ENCODE measurements at places on chromosomes 6 and 20. TPM values are rescaled to one million over a fixed set of nuclear protein-coding genes. Genes with fewer than 3 reads are reported as not detected.

The C6orf47 gene
- total RNA-seq, result 36.3 TPM

The EEF1A1 gene
- total RNA-seq, result 6,801 TPM

The GNRH2 gene
- total RNA-seq, result not detected

The SAMD5 gene
- 8.1 TPM for total RNA-seq

The CCDC170 gene
- 1.7 TPM for total RNA-seq

The TBX18 gene
- total RNA-seq, result 0.78 TPM

The IL20RA gene
- total RNA-seq, result 13.4 TPM

The LST1 gene
- 2.4 TPM for total RNA-seq

The F13A1 gene
- total RNA-seq, result 26.9 TPM

The SAPCD1 gene
- total RNA-seq, result 3.2 TPM

The MYCT1 gene
- 3.7 TPM for total RNA-seq

The MMP24OS gene
- total RNA-seq, result 109 TPM

The BPIFB2 gene
- not detected for total RNA-seq

The TRIM40 gene
- total RNA-seq, result 30.7 TPM

The DAAM2 gene
- 7.1 TPM for total RNA-seq

The EPB41L1 gene
- 60.6 TPM for total RNA-seq

The SOX18 gene
- total RNA-seq, result 9.1 TPM

The CRISP3 gene
- total RNA-seq, result not detected

The RBM24 gene
- total RNA-seq, result 3.2 TPM

The TMC2 gene
- total RNA-seq, result not detected

The HLA-DMB gene
- 4.0 TPM for total RNA-seq

The FARS2 gene
- total RNA-seq, result 15.4 TPM

The COL21A1 gene
- 2.8 TPM for total RNA-seq

The RAB44 gene
- 0.09 TPM for total RNA-seq

The TCF15 gene
- 0.22 TPM for total RNA-seq

The SOD2 gene
- 284 TPM for total RNA-seq

The SLC17A1 gene
- not detected for total RNA-seq

The AK9 gene
- 7.0 TPM for total RNA-seq

The KIFC1 gene
- total RNA-seq, result 14.7 TPM

The IL17F gene
- not detected for total RNA-seq

The GPX5 gene
- not detected for total RNA-seq

The SEMG1 gene
- total RNA-seq, result 0.14 TPM

The FUT9 gene
- total RNA-seq, result not detected

The SUMO4 gene
- 2.1 TPM for total RNA-seq

The ANKS1A gene
- 32.0 TPM for total RNA-seq

The MUC22 gene
- total RNA-seq, result not detected

The GSTA3 gene
- not detected for total RNA-seq

The TENT5A gene
- total RNA-seq, result 26.3 TPM

The MAP7 gene
- 72.6 TPM for total RNA-seq

The SLC24A3 gene
- 3.2 TPM for total RNA-seq

The ENPP3 gene
- 16.6 TPM for total RNA-seq

The RPS18 gene
- 2,045 TPM for total RNA-seq

The GMDS gene
- total RNA-seq, result 148 TPM

The FAM83C gene
- total RNA-seq, result not detected

The PLN gene
- total RNA-seq, result 2.7 TPM

The C4B gene
- total RNA-seq, result 3.8 TPM

The PTK6 gene
- total RNA-seq, result 85.7 TPM

The ATP6V1G2 gene
- total RNA-seq, result 0.58 TPM

The LAMA4 gene
- total RNA-seq, result 31.8 TPM

The KCNK5 gene
- 52.9 TPM for total RNA-seq

Measured in left colon (tissue), 2 donors.